A673 (cell line): ENCODE measurements at places on chromosomes 11 and 22. TPM values are rescaled to one million over a fixed set of nuclear protein-coding genes. Genes with fewer than 3 reads are reported as not detected.

RAB39A gene
- 16.3 and 17.2 TPM in 2 replicates for total RNA-seq

FAM83F gene
- not detected in 2 replicates for total RNA-seq

OR4C13 gene
- total RNA-seq = not detected in 2 replicates

DNA sequence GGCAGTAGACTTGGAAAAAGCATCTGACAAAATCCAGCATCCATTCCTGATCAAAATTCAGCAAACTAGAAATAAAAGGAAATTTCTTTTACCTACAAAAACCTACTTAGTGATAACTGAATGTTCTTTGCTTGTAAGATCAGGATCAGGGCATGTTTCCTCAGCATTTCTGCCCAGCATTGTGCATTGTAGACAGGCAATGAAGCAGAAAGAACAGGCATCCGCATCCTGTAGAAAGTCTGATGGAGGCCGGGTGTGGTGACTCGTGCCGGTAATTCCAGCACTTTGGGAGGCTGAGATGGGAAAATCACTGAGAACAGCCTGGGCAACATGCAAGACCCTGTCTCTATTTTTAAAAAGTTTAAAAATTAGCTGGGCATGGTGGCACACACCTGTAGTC, 32.5 kb upstream of the PANX2 start:
- H3K27me3 ChIP-seq = no peaks in the 10 kb centered on the region
- DNase-seq = no peak
- peaks cover 5% of the 10 kb centered on the region for H3K4me1 ChIP-seq
- no peaks in the 10 kb centered on the region for H3K36me3 ChIP-seq
- H3K27ac ChIP-seq = no peak overlapping the region

DNA sequence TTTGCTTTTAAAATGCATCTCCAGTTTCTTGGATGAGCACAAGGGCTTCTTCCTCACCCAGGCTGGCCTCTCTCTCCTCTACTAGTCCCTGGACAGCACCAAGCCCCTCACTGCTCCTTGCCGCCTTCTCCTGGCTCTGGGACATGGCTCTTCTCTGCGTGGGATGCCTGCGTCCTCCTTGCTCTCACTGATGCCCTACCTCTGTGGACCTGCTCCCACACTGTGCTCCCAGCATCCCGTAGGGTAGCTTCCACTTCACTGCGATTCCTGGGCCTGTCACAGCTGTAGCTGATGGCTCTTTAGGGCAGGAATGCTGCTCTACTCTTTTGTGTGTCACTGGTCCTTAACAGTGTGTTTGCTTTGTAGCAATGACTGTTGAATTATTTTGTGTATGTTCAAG, 136.3 kb downstream of the SNX19 start:
- DNase-seq = no peak
- no peak overlapping the region for H3K4me3 ChIP-seq
- H3K27ac ChIP-seq = no peak overlapping the region
- H3K36me3 ChIP-seq = no peaks in the 10 kb centered on the region
- peaks cover 27% of the 10 kb centered on the region for H3K4me1 ChIP-seq
- no peaks in the 10 kb centered on the region for H3K27me3 ChIP-seq

DNA sequence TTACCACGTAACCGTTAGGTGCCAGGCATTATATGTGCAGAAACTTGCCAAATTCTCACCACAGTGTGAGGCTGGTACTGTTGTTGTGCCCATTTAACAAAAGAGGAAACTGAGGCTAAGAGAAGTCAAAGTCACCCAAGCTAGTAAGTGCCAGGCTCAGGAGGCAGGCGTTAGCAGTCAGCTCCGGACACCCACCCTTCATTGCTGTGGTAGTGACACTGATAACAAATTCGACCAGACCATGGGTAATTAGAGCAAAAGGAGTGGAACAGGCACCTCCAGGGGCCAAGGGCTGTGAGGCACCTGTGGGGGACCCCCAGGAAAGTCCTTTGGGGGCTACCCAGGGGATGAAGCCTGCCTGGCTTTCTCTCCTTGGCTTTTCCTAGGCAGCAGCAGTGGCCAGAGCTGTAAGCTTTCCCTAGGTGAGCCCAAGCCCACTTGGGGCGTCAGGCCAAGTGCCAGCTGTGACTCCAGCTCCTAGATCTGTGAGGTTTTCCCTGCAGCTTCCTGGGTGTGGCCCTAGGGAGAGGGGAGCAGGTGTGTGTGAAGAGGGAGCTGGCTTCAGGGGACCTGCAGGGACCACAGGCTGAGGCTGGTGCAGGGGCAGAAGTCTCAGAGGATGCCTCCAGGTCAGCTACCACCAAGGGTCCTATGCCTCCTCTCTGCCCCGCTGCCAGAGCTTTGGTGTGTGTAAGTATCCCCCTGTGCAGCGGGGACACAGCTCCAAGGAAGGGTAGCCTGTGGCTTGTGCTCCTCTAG, 19.7 kb upstream of the ALX4 start:
- H3K4me3 ChIP-seq = no peak overlapping the region
- no peaks in the 10 kb centered on the region for H3K36me3 ChIP-seq
- H3K27ac ChIP-seq = no peak overlapping the region
- no peaks in the 10 kb centered on the region for H3K27me3 ChIP-seq

- DNase-seq = peak; percentile 36
- no peaks in the 10 kb centered on the region for H3K27me3 ChIP-seq
- no peak overlapping the region for H3K27ac ChIP-seq
- no peaks in the 10 kb centered on the region for H3K36me3 ChIP-seq
- H3K4me1 ChIP-seq = peaks cover 11% of the 10 kb centered on the region
- no peak overlapping the region for H3K4me3 ChIP-seq
Measured at GRCh38 chr22:39658367-39658766, 87.8 kb downstream of the CACNA1I start.

DNA sequence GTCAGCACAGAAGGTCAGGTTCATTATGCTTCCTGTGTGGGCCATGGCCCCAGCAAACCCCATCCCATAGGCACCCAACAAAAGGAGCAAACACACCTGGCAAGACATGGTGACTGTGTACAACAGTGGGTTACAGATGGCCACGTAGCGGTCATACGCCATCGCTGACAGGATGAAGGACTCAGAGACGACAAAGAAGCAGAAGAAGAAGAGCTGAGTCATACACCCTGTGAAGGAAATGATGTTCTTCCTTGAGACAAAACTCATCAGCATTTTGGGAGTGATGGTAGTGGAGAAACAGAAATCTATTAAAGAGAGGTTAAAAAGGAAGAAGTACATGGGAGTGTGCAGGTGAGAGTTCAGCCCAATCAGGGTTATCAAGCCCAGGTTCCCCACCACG, 309 bp downstream of the OR8B12 start:
- no peak overlapping the region for H3K4me3 ChIP-seq
- no peak overlapping the region for H3K27ac ChIP-seq
- no peak for DNase-seq
- no peaks in the 10 kb centered on the region for H3K4me1 ChIP-seq
- peaks cover 3% of the 10 kb centered on the region for H3K27me3 ChIP-seq

DNA sequence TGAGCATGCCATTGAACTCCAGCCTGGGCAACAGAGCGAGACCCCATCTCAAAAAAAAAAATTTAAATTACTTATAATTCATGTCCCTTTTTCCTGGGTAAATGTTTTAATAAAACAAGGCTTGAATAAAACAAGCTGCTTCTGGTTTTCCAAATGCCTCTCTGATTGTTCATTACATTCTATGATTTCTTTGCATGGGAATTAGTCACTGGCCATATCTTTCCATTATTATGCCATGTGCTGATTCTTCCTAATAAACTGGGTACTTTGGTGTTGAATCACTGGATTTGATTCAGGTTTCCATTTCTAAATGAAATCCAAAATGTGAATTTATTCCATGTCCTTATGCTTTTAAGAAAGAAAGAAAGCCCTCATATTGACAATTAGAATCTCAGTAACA, 42.6 kb downstream of the ZNF215 start:
- H3K36me3 ChIP-seq = no peaks in the 10 kb centered on the region
- no peak for DNase-seq
- no peaks in the 10 kb centered on the region for H3K27me3 ChIP-seq

DNA sequence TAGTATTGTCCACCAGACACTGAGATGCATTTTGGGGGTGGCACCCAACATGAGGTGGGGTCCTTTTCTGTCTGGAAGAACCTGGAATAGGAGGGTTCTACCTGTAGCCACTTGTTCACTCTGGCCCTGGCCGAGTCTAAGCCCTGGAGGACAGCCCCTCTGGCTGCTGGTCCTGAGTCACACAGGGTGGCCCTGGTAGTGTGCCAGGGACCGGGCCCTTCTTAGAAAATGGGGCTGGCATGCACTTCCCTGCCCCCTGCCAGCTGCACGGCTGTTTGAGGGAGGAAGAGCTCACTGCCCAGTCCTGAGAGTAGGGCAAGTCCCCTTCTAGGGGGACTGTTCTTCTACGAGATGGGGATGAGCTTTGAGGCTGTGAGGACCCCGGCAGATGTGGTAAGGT, 2.2 kb downstream of the PLCB3 start:
- no peak for DNase-seq
- H3K27me3 ChIP-seq = no peaks in the 10 kb centered on the region
- H3K4me3 ChIP-seq = no peak overlapping the region
- peaks cover 32% of the 10 kb centered on the region for H3K36me3 ChIP-seq
- H3K4me1 ChIP-seq = peaks cover 20% of the 10 kb centered on the region
